ENCODE measurements at places on chromosomes 4 and X.

GRCh38 chr4:169208516-169208915, 62.2 kb downstream of the SH3RF1 start:
- no peak for DNase-seq

DNA sequence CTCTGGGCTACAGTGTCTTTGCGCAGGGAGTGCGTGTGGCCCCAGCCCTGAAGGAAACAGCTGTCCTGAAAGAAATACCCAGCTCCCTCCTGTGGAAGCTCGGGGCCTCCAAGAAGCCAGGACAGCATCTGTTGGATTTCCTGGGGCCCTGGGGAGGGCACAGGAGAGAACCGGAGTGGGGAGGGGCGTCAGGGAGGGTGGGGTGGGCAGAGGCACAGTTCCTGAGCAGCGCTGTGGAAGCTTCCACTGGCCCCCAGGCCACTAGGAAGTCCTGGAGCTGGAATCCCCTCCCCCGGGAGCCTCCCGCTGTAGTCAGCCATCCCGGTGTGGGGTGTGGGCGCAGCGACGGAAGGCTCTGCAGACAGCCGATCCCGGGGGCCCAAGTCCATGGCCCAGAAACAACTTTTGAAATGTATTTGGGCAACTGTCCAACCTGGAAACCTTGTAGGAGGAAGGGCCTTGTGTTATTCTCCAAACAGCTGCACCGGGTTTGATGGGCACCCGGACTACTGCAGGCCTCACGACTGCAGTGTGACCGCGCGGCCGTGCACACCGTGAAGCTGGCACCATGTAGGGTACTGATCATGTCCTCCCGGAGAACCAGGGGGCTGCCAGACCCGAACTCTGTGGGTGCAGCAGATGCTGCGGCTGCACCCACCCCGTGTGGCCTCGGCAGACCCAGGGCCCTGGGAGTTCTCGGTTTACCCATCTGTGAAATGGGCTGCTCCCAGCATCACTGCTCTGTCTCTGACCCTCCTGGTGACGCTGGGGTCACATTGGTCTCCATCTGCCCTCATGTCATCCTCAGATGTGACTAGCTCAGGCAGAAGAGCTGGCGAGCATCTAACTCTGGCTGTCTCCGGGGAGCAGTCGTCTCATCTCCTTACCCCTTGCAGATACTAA, 68.5 kb upstream of the HMX1 start:
- DNase-seq: no peak

DNA sequence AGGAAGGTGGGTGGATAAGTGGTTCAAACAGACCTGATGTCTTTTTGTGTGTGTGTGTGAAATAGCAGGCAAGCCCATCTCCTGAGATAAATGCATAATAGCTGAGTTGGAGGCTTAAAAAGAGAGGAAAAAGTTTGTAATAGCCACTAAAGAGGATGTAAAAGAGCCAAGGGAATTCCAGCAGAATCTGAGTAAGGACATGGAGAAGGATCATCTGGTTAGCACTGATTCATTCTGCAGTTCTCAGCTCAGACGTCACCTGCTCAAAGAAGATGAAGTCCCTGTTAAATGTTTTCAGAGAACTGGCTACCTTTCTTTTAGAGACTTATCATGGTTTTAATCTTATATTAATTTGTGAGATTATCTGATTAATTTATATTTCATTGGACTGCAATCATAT, 21.0 kb upstream of the IL13RA2 start:
- DNase-seq: no peak

DNA sequence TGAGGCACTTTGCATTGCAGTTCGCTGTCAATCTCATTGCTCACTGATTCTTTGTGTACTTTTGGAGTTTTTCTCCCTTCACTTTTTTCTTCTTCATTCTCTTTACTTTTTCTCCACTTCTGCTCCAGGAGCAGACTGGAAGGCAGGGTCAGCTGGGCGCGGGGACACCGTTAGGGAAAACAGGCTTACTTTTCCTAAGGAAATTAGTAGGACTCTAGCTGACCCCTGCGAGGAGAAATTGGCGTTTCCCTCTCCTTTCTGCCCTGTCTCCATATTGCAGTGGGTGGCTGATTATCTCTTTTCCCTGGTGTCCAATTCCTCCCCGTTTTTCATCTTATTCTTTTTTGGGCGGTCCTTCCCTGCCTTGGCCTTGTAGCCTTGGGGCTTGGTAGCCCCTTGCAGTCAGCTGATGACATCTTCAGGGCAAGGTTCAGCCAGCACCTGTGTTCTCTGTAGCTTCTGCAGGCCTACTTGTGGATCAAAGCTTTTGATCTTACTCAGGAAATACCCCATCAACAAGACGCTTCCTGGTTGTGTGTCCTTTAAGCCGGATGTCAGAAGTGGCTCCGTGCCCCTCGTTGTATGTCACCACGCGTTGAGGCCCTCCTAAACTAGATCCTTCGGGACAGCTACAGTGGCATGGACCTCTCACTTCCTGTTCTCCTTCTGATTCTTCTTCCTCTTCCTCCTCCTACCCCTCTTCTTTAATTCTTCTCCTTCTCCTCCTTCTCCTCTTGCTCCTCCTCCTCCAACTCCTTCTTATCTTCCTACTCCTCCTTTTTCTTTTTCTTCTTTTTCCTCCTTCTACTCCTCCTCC, 36.1 kb downstream of the NBDY start:
- DNase-seq: no peak

GRCh38 chr4:41963105-41963504, 18.5 kb upstream of the DCAF4L1 start:
- DNase-seq: peak; percentile 61

GRCh38 chr4:44927399-44928380, 201.3 kb upstream of the GNPDA2 start:
- DNase-seq: peak; percentile 1

DNA sequence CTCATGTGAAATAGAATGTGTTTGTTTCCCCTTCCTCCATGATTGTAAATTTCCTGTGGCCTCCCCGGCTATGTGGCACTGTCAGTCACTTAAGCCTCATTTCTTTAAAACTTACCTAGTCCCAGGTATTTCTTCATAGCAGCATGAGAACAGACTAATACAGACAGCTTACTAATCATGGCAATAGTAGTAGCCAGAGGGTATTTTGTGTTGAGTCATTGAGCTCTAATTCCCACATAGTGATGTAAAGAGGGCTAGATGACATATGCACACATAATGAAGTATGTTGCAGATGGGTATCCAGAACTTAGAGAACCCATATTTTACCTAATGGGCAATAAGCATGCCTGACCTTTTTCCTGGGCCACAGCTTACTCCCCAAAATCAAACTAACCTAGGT, 1197.2 kb downstream of the PCDH7 start:
- no peak for DNase-seq

- DNase-seq: no peak
Observed at GRCh38 chr4:176883681-176884418, 91.1 kb upstream of the VEGFC start.

Measured in suppressor macrophage treated with lipopolysaccharide for 1 hour (primary cell).